Naive thymus-derived CD4-positive, alpha-beta T cell (primary cell): ENCODE measurements at places on chromosomes 6 and 20. TPM values are rescaled to one million over a fixed set of nuclear protein-coding genes. Genes with fewer than 3 reads are reported as not detected.

- no peak overlapping the region for H3K27ac ChIP-seq
- H3K27me3 ChIP-seq = no peaks in the 10 kb centered on the region
- no peaks in the 10 kb centered on the region for H3K36me3 ChIP-seq
- no peak for DNase-seq
- no peak overlapping the region for H3K4me3 ChIP-seq
These were observed 63.2 kb downstream of the CTCFL start for GRCh38 chr20:57461726-57462125.

- no peaks in the 10 kb centered on the region for H3K36me3 ChIP-seq
- no peak overlapping the region for H3K4me3 ChIP-seq
- DNase-seq = no peak
- H3K27ac ChIP-seq = no peak overlapping the region
These were observed 5.1 kb downstream of the MYB start for GRCh38 chr6:135186255-135186654.

GRCh38 chr6:127522714-127523113, 3.6 kb upstream of the MTCL3 start:
- H3K4me3 ChIP-seq = no peak overlapping the region
- no peak for DNase-seq
- H3K27me3 ChIP-seq = peaks cover 21% of the 10 kb centered on the region

DNA sequence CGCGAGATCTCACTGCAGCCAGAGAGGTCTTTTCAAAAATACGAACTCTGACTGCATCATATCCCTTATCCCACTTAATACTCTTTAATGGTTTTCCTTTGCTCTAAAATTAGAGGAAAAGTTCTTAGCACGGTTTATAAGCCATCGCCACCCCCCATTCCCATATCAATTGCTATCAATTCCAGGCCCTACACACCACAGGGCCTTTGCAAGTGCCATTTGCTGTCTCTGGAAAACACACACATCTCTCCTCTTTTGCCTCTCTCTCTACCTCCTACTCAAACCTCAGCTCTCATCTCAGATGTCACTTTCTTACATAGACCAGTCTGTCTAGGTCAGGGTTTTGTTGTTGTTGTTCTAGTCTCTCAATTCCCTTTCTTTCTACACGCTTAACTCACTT, 9.8 kb downstream of the SLC22A23 start:
- H3K36me3 ChIP-seq = no peaks in the 10 kb centered on the region
- DNase-seq = no peak
- no peak overlapping the region for H3K27ac ChIP-seq
- no peaks in the 10 kb centered on the region for H3K27me3 ChIP-seq

GRCh38 chr6:136624347-136624746, 74.1 kb upstream of the MAP7 start:
- H3K27ac ChIP-seq = no peak overlapping the region
- no peaks in the 10 kb centered on the region for H3K4me1 ChIP-seq
- no peaks in the 10 kb centered on the region for H3K27me3 ChIP-seq
- DNase-seq = no peak
- H3K36me3 ChIP-seq = no peaks in the 10 kb centered on the region

- H3K4me1 ChIP-seq = no peaks in the 10 kb centered on the region
- no peak for DNase-seq
- H3K27me3 ChIP-seq = no peaks in the 10 kb centered on the region
- no peaks in the 10 kb centered on the region for H3K36me3 ChIP-seq
These were observed 98.5 kb upstream of the SCGN start for GRCh38 chr6:25553502-25553901.

PDYN gene
- total RNA-seq = not detected

GRCh38 chr6:116158641-116159040, 32.7 kb upstream of the COL10A1 start:
- H3K27ac ChIP-seq = no peak overlapping the region
- no peak overlapping the region for H3K4me3 ChIP-seq
- DNase-seq = no peak
- no peaks in the 10 kb centered on the region for H3K27me3 ChIP-seq
- H3K4me1 ChIP-seq = no peaks in the 10 kb centered on the region
- H3K36me3 ChIP-seq = no peaks in the 10 kb centered on the region
